Epithelial cell of esophagus (primary cell): ENCODE measurements at places on chromosomes 12 and 14.
A peak's percentile ranks its signal among the peaks of the same experiment; 100 is the strongest.

GRCh38 chr12:24839268-24839791 lies 109.6 kb downstream of the BCAT1 start:
- no peak for DNase-seq

- no peak for DNase-seq
These were observed 11.1 kb downstream of the AEBP2 start for GRCh38 chr12:19450362-19450761.

DNA sequence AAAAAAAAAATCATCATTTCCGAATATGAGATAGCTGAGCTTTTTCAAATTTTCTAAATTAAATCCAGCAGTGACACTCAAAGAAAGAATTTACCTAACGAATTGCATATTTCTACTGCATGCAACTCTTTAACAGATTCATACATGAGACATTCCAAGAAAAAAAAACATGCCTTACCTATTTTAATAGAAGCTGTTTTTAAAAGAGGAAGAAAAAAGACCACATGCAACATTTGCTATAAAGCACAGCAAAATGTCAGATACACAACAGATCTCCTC lies 18.5 kb downstream of the CORO1C start:
- DNase-seq, result no peak

- DNase-seq, result no peak
These were observed 721.5 kb upstream of the TBX3 start for GRCh38 chr12:115405471-115405860.

DNA sequence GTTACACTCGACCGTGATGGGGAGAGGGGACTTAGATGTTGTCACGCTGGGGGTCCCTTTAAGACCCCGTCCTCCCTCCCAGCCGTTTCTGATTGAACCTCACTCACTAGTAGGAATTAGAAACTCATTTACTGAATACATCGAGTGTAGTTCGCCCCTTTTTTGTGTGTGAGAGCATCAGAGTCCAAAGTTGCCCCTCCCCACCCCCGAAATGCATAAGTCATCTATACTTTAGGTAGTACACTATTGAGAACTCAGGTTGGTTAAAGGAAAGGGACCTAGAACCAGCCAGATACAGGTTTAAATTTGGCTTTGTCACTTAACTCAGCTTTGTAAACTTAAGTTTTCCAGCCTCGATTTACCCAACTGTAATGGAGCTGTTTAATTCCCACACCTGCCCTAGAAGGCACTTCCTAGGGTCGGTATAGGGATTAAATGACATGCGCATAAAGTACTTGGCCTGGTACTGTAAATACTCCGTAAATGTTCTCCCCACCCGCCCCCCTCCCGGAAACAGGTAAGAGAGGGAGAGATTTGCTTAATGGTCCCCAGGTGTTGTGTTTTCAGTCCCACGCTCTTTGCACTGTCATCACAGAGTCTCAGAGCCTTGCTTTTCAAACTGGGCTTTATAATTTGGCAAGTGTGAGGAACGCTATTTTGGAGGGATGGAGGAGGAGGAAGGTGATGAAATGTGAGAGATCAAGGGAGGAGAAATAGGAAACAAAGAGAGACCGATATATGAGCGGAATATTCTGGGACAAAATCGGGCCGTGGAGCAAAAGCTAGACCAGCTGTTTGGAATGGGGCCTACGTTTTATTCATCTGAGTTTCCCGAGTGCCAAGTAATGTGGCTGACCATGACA lies 897 bp downstream of the SUDS3 start:
- peak; percentile 17 for DNase-seq

DNA sequence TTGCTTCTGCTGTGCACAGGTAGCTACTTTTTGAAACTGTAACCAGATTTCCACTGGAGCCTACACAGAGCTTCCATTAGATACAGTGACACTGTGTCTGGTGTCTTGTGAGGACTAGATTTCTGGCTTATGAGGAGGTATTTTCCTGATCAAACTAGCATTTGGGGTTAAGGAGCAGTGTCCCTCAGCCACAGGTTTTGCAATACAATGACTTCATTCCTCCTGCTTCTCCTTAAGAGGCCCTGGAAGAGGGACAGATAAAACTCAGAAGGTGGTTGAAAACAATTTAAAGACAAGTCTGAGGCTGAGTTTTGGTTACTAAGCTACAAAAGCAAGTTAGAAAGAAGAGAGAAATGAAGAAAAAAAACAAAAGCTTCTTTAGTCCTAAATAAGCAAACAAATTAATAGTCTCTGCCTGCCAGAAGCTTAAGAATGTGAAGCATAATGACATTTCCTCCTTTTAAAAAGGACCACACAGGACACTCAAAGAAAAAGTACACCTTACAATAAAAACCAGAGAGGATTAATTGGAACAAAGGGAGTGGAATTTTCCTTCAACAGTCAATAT lies 53.0 kb downstream of the PKP2 start:
- peak; percentile 50 for DNase-seq

GRCh38 chr12:91240386-91241095 lies 57.9 kb upstream of the DCN start:
- no peak for DNase-seq

DNA sequence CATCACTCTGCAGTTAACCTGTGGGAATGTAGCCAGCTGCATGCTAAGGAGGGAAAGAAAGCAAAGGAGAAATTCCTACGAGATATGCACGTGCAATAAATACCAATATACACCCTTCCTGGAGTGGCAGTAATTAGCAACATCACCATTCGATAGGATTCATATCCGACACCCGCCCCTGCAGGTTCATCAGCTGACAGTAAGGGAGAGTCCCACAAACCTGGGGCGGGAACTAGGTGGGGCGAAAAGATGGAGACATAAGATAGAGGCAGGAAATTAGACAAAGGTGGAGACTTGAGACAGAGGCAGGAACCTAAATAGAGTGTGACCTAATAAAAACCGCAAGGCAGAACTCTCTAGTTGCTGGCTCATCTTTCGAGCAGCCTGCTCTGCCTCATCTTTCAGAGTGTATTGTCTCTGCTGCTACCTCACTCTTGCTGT lies 51.6 kb downstream of the PLEKHG3 start:
- peak; percentile 97 for DNase-seq

GRCh38 chr12:89827592-89827991 lies 119.0 kb upstream of the ATP2B1 start:
- DNase-seq, result no peak

GRCh38 chr12:52162981-52163380 lies 28.8 kb downstream of the KRT80 start:
- no peak for DNase-seq

DNA sequence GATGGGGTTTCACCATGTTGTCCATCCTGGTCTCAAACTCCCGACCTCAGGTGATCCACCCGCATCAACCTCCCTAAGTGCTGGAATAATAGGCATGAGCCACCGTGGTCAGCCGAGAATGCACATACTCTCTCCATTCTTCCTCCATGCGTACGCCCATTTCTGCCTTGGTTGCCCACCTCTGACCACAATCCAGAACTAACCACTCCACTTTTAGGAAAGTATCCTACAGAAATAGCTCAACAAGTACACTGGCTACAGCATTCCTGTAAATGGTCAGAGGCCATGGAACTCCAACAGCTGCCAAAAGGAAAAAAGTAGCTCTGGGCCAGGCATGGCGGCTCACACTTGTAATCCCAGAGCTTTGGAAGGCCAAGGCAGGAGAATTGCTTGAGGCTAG lies 60.7 kb downstream of the IRF2BPL start:
- no peak for DNase-seq

- DNase-seq, result no peak
These were observed 179.2 kb downstream of the PTPN11 start for GRCh38 chr12:112597986-112598385.

DNA sequence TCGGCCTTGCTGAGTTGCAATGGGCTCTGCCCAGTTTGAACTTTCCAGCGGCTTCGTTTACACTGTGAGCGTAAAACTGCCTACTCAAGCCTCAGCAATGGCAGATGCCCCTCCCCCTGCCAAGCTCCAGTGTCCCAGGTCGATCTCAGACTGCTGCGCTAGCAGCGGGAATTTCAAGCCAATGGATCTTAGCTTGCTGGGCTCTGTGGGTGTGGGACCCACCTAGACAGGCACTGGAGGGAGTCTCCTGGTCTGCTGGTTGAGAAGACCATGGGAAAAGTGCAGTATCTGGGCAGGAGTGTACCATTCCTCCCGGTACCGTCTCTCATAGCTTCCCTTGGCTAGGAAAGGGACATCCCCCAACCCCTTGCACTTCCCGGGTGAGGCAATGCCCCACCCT lies 88.2 kb downstream of the KLHL28 start:
- DNase-seq, result no peak

- DNase-seq, result no peak
These were observed 39.4 kb downstream of the CRACR2A start for GRCh38 chr12:3713483-3713882.

DNA sequence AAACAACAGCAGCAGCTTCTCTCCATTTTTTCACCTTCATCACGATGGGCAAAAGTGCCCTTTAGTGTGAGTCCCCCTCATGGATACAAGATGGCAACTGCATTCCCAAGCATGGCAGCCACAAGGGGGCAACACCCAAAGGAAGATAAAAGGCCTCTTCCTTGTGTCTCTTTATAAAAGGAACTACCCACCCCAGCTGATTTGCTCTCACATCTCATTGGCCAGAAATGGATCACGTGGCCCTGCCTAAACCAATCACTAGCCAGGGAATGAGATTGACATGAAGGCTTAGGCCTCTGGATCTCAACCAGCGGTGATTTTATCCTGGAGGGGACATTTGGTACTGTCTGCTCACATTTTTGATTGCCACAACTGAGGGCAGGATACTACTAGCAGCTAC lies 21.9 kb upstream of the IFT81 start:
- peak; percentile 70 for DNase-seq

DNA sequence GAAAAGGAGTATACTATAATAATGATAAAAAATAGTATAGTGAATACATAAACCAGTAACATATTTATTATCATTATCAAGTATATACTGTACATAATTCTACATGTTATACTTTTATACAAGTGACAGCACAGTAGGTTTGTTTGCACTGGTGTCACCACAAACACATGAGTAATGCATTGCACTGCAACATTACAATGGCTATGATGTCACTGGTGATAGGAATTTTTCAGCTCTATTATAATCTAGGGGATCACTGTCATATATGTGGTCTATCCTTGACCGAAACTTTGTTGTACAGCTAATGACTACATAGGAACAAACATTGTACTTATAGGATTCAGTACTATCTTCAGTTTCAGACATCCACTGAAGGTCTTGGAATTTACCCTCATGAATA lies 165.8 kb upstream of the SYT1 start:
- DNase-seq, result peak; percentile 76

- DNase-seq, result no peak
These were observed 529.2 kb upstream of the ATP2B1 start for GRCh38 chr12:90237841-90238240.

- DNase-seq, result no peak
These were observed 73.0 kb upstream of the FICD start for GRCh38 chr12:108442067-108442466.

DNA sequence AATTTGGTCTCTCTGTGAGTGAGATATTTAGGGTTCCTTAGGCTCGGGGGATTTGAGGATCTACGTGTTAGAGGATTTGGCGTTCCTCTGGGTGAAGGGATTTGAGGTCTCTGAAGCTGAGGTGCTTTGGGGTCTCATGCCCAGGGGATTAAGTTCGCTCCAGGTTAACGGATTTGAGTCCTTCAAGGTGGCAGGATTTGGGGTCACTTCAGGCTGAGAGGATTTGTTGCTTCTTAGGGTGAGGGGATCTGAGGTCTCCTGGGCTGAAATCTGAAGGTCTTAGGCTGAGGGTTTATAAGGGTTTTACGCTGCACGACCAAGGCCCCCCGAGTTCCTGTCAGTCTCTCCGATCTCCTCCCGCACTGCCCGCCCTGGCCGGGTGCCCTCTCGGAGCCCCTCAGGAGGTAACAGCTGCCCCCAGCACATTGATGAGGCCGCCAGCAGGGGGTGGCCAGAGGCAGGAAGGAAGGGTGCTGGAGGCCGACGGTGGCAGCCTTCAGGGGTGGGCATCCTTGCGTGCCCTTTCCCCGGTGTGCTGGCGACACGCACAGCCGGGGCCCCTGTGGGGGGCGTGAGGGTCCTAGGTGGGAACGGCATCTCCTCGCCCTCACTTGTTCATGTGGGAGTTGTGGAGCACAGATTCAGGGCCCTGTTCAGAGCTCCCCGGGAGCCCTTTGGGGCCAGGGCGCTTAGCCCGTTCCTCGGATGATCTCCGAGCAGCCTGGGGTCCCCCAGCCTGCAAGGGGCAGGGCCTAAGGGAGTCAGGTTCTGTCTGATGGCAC lies 14.3 kb downstream of the CEP170B start:
- no peak for DNase-seq

- DNase-seq, result no peak
These were observed 16.8 kb upstream of the DYNC1H1 start for GRCh38 chr14:101947577-101947903.

DNA sequence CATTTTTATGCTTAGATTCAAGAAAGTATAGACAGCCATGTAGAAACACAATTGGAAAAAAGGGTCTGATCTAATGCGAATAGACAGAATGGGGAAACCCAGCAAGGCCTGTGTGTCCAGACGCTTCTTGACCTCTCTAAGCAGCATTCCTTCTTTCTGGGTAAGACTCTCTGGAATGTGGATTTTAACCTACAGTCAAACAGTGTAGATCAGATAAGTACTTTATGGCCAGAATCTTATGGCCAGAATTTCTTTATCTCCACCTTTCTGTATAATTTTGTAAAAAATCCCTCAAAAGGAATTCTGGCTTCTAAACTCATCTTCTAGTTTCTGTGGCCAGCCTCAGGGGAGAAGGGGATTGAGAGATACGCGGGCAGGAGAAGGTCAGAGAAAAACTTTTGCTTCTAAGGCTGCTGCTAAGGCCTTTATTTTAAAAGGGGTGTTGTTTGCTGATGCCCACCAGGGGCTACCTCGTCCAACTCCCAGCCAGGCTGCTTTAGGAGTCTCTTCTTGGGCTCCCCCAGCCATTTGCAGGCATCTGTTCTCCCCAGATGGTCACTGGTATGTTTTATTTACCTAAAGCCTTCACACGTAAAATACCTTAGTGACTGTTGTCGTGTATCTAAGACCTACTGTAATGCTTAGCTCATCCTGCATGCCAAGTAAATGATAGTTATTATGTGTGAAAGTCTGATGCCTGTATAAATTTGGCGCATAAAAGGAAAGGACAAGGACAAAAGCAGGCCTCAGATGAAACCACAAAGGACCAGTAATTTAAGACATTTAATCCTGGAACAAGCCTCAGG lies 68.4 kb downstream of the ANO6 start:
- DNase-seq, result peak; percentile 14

DNA sequence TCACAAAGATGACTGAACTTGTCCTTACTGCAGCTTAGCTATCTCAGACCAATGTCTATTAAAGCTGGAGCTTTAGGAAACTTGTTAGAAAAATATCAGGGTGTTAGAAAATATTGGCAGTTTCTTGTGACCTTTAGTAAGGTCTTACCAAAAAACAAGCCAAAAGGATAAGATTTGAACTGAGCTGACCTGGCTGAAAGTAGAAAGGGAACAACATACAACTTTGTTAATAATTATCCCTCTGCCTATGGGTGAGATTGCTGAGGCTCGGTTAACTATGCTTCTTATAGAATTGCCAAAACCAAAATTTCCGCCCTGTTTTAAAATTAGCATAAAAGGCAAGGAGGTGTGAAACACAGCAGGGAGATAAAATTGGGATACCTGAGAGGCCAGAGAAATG lies 73.8 kb downstream of the DHRS2 start:
- DNase-seq, result no peak
